ENCODE measurements at places on chromosomes 4 and X.

GRCh38 chrX:107687445-107687844 is 59.1 kb downstream of the PRPS1 start:
- peaks cover 24% of the 10 kb centered on the region for H3K4me1 ChIP-seq
- no peaks in the 10 kb centered on the region for H3K27me3 ChIP-seq
- H3K36me3 ChIP-seq = no peaks in the 10 kb centered on the region
- no peak overlapping the region for H3K27ac ChIP-seq

GRCh38 chr4:113086172-113086695 is 36.8 kb downstream of the ANK2 start:
- no peak overlapping the region for H3K27ac ChIP-seq
- H3K4me3 ChIP-seq = no peak overlapping the region
- no peak for DNase-seq
- H3K36me3 ChIP-seq = no peaks in the 10 kb centered on the region

GRCh38 chrX:13414006-13414647 is 94.3 kb upstream of the ATXN3L start:
- no peaks in the 10 kb centered on the region for H3K36me3 ChIP-seq
- no peaks in the 10 kb centered on the region for H3K27me3 ChIP-seq
- DNase-seq = no peak
- no peak overlapping the region for H3K27ac ChIP-seq

DNA sequence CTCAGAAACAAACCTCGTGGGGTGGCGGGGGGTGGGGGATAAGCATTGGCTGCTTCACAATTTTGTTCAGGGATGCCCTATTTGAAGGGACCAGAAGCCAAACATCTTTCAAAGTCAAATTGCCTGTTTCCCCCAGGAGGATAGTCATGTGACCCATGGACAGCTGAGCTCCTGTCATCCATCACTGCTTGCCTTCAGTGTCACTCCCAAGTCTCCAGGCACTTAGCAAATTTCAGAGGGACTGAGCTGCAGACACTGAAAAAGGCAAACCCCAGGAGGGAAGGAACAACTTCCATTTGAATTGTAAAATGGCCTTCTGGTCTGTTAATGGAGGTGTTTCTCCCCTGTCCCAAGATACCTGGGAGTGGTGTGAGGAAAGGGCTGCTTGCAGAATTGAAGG is 73.4 kb downstream of the FRMPD3 start:
- DNase-seq = no peak
- H3K4me1 ChIP-seq = no peaks in the 10 kb centered on the region
- no peaks in the 10 kb centered on the region for H3K27me3 ChIP-seq
- no peaks in the 10 kb centered on the region for H3K36me3 ChIP-seq

Measured in stomach (tissue), 19 donors.